ENCODE measurements at places on chromosomes 11 and 22. TPM values are rescaled to one million over a fixed set of nuclear protein-coding genes. Genes with fewer than 3 reads are reported as not detected.

ZNF70 gene
- 9.9 TPM for total RNA-seq

SORL1 gene
- total RNA-seq = 25.1 TPM

MMP7 gene
- total RNA-seq = 105 TPM

ARHGAP20 gene
- 0.52 TPM for total RNA-seq

HDHD5 gene
- total RNA-seq = 22.1 TPM

OR8D1 gene
- not detected for total RNA-seq

SLC22A25 gene
- not detected for total RNA-seq

SULT4A1 gene
- total RNA-seq = not detected

Measured in body of pancreas (tissue), 4 donors.